ENCODE measurements at places on chromosomes 11 and 22. TPM values are rescaled to one million over a fixed set of nuclear protein-coding genes. Genes with fewer than 3 reads are reported as not detected.

Gene MS4A6A
- not detected for total RNA-seq

Gene OR8D4
- total RNA-seq, result not detected

Gene MRPL23
- 138 TPM for total RNA-seq

Gene OR56A1
- not detected for total RNA-seq

Gene INS
- total RNA-seq, result not detected

Gene PLAAT5
- 0.40 TPM for total RNA-seq

Gene GRAP2
- total RNA-seq, result 42.3 TPM

Gene LIF
- 128 TPM for total RNA-seq

Gene KCNQ1
- 3.1 TPM for total RNA-seq

Gene KRTAP5-8
- total RNA-seq, result not detected

Gene TEX12
- total RNA-seq, result not detected

Gene SLC22A25
- total RNA-seq, result not detected

Gene FLRT1
- total RNA-seq, result not detected

Gene NLRP6
- 1.5 TPM for total RNA-seq

Gene BLID
- total RNA-seq, result not detected

Gene BAIAP2L2
- 0.29 TPM for total RNA-seq

Gene CRYBA4
- total RNA-seq, result not detected

Gene MS4A4E
- total RNA-seq, result not detected

Gene MAP6
- total RNA-seq, result 0.11 TPM

Gene CARD18
- total RNA-seq, result not detected

Gene C11orf65
- total RNA-seq, result 1.2 TPM

Gene CDKN1C
- total RNA-seq, result 0.40 TPM

Gene FDX1
- 16.0 TPM for total RNA-seq

Gene CHEK1
- total RNA-seq, result 152 TPM

Gene C11orf71
- total RNA-seq, result 6.5 TPM

Gene TMEM121B
- 0.13 TPM for total RNA-seq

Gene SHISAL1
- total RNA-seq, result not detected

Gene DENND6B
- 4.3 TPM for total RNA-seq

Gene MMP12
- not detected for total RNA-seq

Gene BATF2
- total RNA-seq, result not detected

Gene LINC01488
- not detected for total RNA-seq

Gene MS4A5
- not detected for total RNA-seq

Gene ANO3
- not detected for total RNA-seq

Gene APOBEC3B
- total RNA-seq, result 10.4 TPM

Gene CASTOR1
- 1.9 TPM for total RNA-seq

Gene CST6
- total RNA-seq, result not detected

Gene PKP3
- not detected for total RNA-seq

Gene C11orf97
- total RNA-seq, result not detected

Gene RGL4
- 7.1 TPM for total RNA-seq

Gene CALCA
- total RNA-seq, result not detected

Gene CNIH2
- total RNA-seq, result 2.4 TPM

Gene OR8J3
- not detected for total RNA-seq

Gene KRTAP5-1
- total RNA-seq, result not detected

Gene CDON
- 2.3 TPM for total RNA-seq

Gene LYVE1
- not detected for total RNA-seq

Gene C22orf31
- total RNA-seq, result not detected

Gene MPPED2
- total RNA-seq, result not detected

Gene OR51G1
- not detected for total RNA-seq

Gene SLC25A18
- total RNA-seq, result not detected

Gene MPZL3
- 83.9 TPM for total RNA-seq

Gene UPK2
- total RNA-seq, result not detected

Gene FOLR3
- not detected for total RNA-seq
